T-helper 1 cell treated with Interleukin-12 subunit alpha and Interleukin-12 subunit beta and Interleukin-4 antibody, amounts not matched to agents 30 ng/mL and 1 ng/mL, for 36 hours (primary cell): ENCODE measurements at places on chromosomes 11 and 22. TPM values are rescaled to one million over a fixed set of nuclear protein-coding genes. Genes with fewer than 3 reads are reported as not detected.

ADAMTS15 gene
- total RNA-seq: 0.07 TPM in 1 of 2 replicates, not detected in the other

AHNAK gene
- total RNA-seq: 359 and 362 TPM in 2 replicates

RHOG gene
- 153 and 155 TPM in 2 replicates for total RNA-seq

OR51G1 gene
- not detected in 2 replicates for total RNA-seq

KCTD17 gene
- 51.1 and 55.3 TPM in 2 replicates for total RNA-seq

RRP7A gene
- total RNA-seq: 68.3 and 77.6 TPM in 2 replicates

VPREB1 gene
- total RNA-seq: not detected in 2 replicates

CCDC89 gene
- total RNA-seq: 1.4 and 2.0 TPM in 2 replicates

DEFB131B gene
- not detected in 2 replicates for total RNA-seq

SLC16A8 gene
- total RNA-seq: not detected in 2 replicates

AMBRA1 gene
- total RNA-seq: 41.1 and 44.1 TPM in 2 replicates
